ENCODE measurements at places on chromosomes 5 and 9.

GRCh38 chr5:139850423-139851016 lies 54.9 kb downstream of the PSD2 start:
- no peak for DNase-seq

GRCh38 chr9:18173923-18174322 lies 300.0 kb upstream of the ADAMTSL1 start:
- no peak for DNase-seq

DNA sequence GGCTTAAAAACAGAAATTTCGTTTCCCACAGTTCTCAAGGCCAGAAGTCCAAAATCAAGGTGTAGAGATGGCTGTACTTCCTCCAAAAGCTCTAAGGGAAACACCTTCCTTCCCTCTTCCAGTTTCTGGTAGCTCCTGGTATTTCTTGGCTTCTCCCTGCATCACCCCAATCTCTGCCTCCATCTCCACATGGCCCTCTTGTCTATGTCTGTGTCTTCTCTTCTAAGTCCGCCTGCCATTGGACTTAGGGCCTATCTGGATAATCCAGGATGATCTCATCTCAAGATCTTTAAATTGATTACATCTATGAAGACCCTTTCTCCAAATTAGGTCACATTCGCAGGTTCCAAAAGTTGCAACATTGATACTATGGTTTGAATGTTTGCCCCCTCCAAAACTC lies 105.6 kb downstream of the ATPSCKMT start:
- DNase-seq: no peak

DNA sequence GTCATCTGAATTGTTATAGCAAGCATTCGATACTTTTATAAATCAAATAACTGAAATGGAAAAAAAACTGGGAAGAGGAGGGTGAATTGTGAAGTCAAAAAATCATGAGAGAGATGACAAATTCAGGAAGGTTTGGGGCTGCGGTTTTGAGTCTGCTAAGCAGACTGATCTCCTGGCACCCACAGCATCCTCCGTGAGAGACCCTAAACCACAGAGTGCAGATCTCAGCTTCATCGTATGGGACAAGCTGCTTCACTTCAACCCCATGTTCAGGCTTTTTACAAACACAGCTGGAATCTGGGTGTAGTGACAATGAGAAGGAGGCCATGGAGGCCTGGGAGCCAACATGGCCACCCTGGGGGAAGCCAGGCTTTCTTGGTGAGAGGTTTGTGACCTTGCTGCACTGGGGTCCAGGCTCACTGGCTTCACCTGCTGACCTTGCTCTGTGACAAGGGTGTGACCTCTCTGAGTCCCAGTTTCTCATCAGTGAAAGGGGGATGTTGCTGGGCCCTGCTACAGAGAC lies 19.4 kb downstream of the USP20 start:
- DNase-seq: no peak

DNA sequence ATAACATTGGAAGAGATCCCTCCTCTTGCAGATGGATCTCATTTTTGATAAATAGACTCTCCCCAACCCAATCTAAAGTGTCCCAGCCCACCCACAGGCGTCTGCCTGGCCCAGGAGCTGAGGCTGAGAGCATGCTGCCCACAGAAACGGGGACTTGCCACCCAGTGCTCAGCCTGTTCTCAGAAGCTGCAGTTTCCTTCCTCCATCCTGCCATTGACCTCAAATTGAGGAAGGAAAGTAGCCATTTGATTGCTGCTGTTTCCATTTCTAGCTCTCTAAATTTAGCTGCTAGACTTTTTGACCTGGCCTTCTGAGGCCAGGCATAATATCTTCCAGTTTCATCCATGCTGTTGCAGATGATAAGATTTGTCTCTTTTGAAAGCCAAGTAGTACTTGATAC lies 31.1 kb upstream of the FRMD3 start:
- DNase-seq: no peak

- DNase-seq: no peak
Measured at GRCh38 chr5:146208916-146209522, 5.6 kb downstream of the RBM27 start.
